ENCODE measurements at places on chromosomes 13 and 19. TPM values are rescaled to one million over a fixed set of nuclear protein-coding genes. Genes with fewer than 3 reads are reported as not detected.

DNA sequence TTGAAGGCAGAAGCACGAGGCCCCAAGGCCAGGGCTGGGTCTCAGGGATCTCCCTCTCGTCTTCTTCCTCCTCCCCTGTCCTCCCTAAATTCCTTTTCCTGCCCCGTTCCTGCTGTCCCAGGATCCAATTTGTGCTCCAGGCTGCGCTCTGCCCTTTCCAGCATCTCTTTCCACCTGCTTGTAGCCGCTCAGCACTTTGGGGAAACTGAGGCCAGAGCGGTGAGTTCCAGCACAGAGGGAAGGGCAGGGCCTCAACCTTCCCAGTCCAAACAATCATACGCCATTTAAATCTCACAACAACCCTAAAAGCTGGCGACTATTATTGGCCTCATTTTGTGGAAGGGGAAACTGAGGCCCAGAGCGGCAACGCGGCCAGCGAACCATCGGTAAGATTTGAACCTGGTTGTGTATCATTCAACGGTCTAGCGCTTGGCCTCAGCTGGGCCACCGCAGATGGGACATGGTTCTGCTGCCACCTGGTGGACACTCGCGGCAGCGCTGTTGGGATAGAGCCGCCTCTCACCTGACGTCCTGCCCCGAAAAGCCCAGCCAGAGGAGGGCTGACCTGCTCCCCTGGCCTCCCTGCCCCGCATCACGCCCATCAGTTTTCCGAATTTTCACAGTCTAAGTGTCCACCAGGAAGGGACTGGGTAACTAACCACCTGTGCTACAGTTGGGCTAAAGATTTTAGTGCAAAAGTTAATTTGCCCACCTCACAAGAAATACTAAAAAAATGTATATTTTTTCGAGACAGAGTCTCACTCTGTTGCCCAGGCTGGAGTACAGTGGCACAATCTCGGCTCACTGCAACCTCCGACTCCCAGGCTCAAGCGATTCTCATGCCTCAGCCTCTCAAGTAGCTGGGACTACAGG, 4.2 kb upstream of the RPL18A start:
- peak; percentile 75 for DNase-seq

- DNase-seq: no peak
Measured at GRCh38 chr13:97660594-97661260, 226.8 kb downstream of the RAP2A start.

DNA sequence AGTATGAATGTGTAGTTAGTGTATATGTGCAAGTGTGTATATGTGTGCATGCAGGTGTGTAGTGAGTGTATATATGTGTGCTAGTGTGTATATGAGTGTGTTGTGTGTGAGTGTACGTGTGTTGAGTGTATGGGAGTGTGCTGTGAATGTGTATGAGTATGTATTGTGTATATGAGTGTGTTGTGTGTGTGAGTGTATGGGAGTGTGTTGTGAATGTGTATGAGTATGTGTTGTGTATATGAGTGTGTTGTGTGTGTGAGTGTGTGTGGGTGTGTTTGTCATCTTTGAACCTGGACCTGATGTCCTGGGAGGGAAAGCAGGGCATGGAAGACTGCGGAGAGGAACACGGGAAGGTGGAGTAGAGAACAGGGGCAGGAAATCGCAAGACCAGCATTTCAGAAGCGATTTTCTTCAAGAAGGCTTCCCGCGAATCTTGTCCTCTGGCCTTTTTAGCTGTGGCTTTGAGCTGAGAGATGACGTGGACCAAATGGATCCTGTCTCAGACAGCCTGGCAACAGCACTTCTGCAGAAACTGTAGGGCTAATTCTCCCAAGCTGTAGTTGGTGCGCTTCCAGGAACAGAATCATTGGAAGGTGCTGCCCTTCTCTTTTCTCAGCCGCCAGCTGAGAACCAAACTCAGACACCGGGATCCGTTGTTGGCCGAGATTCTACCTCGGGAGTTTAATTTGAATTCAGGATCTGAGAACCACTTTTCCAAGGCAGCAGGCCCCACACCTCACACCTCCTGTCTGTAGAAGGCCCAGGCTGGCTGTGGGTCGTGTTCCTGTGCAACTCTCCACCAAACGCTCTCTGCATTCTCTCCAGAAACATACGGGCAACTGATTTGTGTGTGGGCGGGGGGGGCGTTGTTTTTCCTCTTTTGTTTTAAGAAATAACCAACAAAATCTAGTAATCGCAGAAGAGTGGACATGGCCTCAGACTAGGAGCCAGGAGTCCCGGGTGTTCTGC, 94.7 kb upstream of the RAP2A start:
- no peak for DNase-seq

- DNase-seq: no peak
Measured at GRCh38 chr19:40265763-40266099, 19.4 kb downstream of the AKT2 start.

DNA sequence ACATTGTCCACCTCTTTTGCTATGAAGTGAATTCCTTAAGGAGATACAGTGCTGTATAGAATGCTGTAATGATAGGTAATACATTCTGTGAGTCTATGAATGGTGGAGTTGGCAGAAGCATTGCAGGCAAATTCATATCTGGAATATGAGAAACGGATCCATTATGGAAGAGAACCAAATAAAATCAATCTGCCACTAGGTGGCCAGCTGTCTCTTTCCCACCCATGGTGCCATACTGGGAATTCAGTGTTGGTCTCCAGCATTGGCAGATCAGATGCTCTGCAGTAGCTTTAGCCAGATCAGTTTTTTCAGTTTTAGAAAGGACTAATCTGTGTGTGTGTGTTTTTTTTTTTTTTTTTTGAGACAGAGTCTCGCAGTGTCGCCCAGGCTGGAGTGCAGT, 27.6 kb downstream of the DNAJC3 start:
- DNase-seq: no peak

GRCh38 chr19:53652476-53652875, 20.7 kb downstream of the DPRX start:
- no peak for DNase-seq

GRCh38 chr19:8302357-8302691, 5.8 kb downstream of the CD320 start:
- DNase-seq: no peak

DNA sequence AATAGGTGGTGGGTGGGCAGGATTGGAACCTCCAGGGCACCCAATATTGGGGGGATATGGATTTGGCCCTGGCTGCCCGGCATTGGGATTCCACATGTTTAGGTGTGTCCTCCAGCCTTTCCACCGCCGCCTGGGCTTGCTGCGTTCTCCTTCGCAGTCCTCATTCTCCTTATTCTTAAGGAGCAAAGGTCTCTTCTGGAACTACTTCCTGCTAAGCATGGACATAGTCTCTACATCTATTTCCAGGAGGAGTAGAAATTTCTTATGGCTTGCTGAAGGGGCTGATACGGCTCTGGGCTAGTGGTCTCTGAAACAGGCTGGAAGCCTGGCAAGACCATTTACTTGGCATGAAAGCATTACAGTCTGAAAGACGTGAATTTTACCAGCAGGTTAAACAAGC, 9.2 kb upstream of the FCGBP start:
- DNase-seq: no peak

- DNase-seq: no peak
Measured at GRCh38 chr19:40223135-40223822, 3.2 kb downstream of the CCNP start.

GRCh38 chr13:20119960-20120359, 40.9 kb downstream of the GJA3 start:
- no peak for DNase-seq

- DNase-seq: no peak
Measured at GRCh38 chr13:61362522-61362921, 53.1 kb downstream of the PCDH20 start.

DNA sequence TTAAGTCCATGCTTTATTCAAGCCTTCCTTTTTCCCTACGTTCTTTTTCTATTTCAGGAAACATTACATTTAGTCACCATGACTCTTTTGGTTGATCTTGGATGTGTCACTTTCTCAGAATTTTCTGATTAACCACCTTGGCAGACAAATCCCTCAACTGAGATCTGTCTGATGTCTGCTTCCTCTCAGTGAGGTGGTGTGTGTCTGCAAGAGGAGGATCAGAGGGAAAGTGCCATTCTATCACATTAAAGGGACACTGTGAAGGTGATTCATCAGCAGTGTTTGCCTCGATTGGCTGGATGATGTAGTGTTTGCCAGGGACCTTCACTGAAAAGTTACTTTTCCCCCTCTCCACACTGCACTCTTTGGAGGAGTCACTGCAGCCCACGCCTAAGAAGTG, 3.0 kb upstream of the CCNP start:
- DNase-seq: no peak

DNA sequence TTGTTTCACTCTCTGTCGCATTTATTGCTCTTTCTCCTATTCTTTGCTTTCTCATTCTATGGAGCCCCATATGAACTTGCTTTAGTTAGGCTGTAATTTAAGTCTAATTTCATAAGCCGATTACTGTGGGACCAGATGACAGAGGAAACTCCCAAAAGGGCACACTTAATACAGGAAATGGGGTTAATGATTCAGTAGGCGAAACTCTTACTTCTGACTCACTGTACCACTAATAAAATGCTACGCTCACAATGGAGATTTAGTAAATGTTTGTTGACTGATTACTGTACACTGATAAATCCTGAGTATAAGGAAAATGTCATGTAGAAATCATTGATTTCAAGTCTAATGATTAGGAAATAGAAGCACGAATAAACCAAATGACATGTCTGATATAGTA, 276.4 kb downstream of the KLF5 start:
- no peak for DNase-seq

DNA sequence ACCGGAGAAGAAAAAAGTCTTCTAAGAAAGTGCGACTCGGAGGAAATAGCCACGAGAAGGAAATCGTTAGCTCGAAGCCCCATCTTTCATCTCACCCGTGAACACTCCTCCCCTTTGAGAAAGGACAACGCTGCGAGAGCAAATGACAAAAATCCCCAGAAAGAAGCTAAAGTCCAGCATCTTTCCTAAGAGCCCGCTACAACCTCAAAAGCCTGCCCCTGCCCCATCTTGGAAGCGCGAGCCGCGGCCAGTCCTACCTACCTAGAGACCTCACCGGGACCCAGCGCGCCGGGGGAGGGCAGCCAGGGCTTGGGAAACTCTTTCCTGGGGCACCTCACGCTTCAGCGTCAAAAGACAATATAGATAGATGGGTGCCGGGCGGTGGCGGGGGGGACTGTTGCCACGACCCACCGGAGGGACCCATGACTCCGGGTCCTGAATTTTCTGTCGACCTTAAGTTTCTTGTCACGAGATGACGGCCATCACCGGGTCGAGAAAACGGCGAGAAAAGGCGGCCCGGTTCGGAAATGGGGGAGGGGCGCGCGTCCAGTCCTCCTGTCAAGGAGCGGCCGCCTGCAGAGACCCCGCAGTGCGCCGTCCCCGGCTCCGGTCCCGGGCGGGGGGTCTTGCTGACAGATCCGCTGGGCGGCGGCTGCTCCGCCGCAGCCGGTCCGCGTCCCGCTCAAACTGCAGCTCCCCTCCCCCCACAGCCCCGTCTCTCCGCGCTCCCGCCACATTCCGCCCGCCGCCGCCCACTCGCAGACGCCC, 65.9 kb downstream of the KCNRG start:
- DNase-seq: peak; percentile 51

DNA sequence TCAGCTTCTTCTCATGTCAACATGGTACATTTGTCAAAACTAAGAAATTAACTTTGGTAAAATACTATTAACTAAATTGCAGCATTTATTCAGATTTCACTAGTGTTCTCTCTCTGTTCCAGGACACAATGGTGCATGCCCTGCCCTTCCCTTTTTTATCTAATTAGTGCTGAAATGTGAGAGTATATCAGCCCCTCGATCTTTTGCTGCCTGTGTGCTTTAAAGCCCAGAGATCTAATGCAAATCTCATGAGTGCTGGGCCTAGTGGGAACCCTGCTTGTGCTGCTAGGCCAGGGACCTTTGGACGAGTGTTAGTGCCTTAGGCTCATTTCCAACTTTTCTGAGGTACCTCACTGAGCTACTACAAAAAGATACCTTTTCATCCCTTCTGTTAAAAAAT, 221.1 kb upstream of the EDNRB start:
- no peak for DNase-seq

- DNase-seq: no peak
Measured at GRCh38 chr19:49906879-49907564, 10.3 kb upstream of the IL4I1 start.

DNA sequence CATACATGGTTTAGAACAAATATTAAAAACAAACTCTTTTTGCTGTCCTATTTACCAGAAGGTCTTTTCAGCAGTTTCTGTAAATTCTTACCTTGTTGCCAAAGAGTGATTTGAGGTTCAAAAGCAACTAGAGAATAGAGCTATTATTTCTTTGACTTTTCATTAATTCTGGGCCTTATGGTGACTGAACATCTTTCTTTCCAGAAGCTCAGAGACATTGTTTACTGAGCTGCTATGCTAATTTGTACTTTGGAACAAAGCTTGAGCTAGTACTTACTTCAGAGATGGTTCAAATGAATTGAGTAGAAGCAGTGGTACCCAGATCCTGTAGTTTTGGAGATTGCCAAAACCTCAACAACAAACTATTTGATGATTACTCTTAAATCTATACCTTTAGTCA, 331.2 kb downstream of the SPRY2 start:
- DNase-seq: no peak

GRCh38 chr19:45752639-45753038, 16.4 kb downstream of the SIX5 start:
- no peak for DNase-seq

- no peak for DNase-seq
Measured at GRCh38 chr13:112984501-112984900, 15.5 kb downstream of the MCF2L start.

GRCh38 chr13:31067416-31068118, 94.1 kb downstream of the HSPH1 start:
- DNase-seq: no peak

GRCh38 chr19:54448774-54449700, at the start of gene LENG8:
Gene LENG8, plus strand, starts transcription at chr19:54449199. Its CDS starts 2,146 bp downstream, at chr19:54451345.
- DNase-seq: peak; percentile 97

ZNF98 gene
- 0.24 TPM for total RNA-seq

ZNF677 gene
- 12.8 TPM for total RNA-seq

FFAR1 gene
- 0.05 TPM for total RNA-seq

CYSLTR2 gene
- total RNA-seq: 1.9 TPM

CEACAM4 gene
- 0.52 TPM for total RNA-seq

CEACAM7 gene
- total RNA-seq: 0.19 TPM

LILRA6 gene
- 0.61 TPM for total RNA-seq

ZNF563 gene
- 6.5 TPM for total RNA-seq

DACT3 gene
- total RNA-seq: 1.2 TPM

ANKLE1 gene
- total RNA-seq: 1.6 TPM

KIR2DL1 gene
- not detected for total RNA-seq

PLIN4 gene
- total RNA-seq: 0.19 TPM

SOX21 gene
- total RNA-seq: 0.05 TPM
